NK-92 treated with Interleukin-12 subunit alpha and Interleukin-12 subunit beta, amount 100 ng/mL, for 24 hours (cell line): ENCODE measurements at places on chromosomes 4 and X.

DNA sequence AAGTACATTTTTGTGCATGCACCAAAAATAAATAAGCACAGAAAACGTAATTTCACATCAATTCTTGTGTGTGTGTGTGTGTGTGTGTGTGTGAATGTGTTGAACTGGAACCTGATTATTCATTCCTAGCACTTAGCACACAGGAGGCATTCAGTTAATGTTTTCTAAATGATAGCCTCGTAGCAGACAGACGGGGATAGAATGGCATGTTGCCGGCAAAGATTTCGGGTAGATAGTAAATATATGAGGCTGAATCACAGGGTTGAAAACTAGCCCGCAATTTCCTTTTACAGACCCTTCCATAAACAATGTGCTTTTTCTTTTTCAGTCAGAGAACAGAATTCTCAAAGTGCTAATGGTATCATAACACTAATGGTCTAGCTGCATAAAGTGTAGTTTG is 13.5 kb downstream of the MAOB start:
- no peak for DNase-seq

DNA sequence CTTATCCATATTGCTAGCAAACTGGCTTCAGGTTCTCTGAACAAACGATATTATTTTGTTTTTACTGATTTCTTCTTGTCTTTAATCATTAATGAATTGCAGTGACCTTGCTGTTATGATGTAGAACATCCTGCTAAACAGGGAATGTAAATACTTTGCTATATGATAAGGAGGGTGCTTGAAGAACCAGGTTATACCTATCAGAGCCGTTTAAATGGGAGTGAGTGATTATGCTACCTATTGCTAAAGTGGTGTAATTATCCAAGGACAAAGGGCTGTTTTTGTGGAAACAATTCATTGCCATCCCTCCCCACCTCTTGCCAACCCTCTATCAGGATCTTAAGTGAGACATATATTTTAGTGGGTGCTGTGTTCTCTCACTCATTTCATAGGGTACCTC is 788.9 kb downstream of the RPA4 start:
- DNase-seq: no peak

- no peak for DNase-seq
Measured at GRCh38 chrX:41449615-41450014, 2.5 kb downstream of the NYX start.

GRCh38 chr4:74823194-74823593 is 28.9 kb upstream of the BTC start:
- DNase-seq: no peak

GRCh38 chrX:148940411-148940996 is 440.1 kb downstream of the AFF2 start:
- no peak for DNase-seq

DNA sequence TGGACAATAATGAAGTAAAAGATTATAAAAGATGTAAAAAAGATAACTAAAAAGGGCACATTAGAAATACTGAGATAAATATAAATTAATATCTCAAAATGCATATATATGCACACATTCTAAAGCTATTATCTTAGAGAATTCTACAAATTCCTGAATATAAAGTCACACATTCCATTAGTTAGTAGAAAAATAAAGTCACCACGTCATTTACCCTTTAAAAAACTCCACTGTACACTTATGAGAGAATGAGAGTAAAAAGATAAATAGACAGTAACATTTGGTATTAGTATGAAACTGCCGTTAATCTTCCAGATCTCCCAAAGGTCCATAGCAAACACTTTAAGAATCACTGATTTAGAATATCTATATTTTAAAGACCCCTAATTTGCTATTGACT is 67.2 kb upstream of the IL15 start:
- DNase-seq: no peak

- no peak for DNase-seq
Measured at GRCh38 chrX:81890521-81890920, 688.6 kb downstream of the SH3BGRL start.

DNA sequence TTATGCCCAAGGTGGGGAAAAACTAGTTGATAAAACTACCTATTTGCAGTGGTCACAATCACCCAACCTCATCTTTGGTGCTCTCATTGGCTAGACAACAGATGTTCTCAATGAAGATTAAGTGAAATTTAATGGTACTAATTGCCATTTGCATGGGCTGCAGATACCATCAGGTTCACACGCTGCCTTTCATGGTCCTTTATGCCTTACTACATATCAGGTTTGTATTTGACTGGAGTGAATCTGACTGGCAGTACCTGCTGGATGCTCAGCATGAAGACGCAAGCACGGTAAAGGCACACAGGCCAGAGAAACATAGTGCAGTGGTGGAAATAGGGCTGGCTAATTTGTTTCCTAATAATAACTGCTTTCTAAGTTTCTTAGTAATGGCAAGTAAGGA is 48.3 kb downstream of the DCX start:
- no peak for DNase-seq
